Fibroblast of gingiva (primary cell): ENCODE measurements at places on chromosomes 5 and 9.

- peak; percentile 72 for DNase-seq
Measured at GRCh38 chr5:171850324-171850947, 64.8 kb downstream of the SMIM23 start.

- no peak for DNase-seq
Measured at GRCh38 chr5:1724822-1725602, 74.6 kb downstream of the MRPL36 start.

GRCh38 chr9:98831696-98832095 lies 24.2 kb downstream of the GALNT12 start:
- DNase-seq, result no peak

GRCh38 chr9:136544964-136545691 lies 720 bp downstream of the NOTCH1 start:
- peak; percentile 5 for DNase-seq

- no peak for DNase-seq
Measured at GRCh38 chr5:14588145-14588544, 6.6 kb downstream of the OTULINL start.

DNA sequence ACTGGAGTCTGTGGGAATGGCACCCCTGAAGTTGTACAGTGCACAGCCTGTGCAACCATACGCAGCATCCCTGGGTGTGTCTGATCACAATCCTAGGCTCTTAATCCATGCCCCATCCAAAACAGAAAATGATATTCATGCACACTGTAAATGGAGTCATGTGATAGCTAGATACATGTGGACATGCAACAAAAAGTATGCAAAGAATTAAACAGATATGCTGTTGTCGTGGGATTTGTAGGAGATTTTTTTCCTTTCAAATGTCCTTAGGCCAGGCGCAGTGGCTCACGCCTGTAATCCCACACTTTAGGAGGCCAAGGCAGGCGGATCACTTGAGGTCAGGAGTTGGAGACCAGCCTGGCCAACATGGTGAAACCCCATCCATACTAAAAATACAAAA lies 36.1 kb downstream of the PRRX2 start:
- DNase-seq, result peak; percentile 83

DNA sequence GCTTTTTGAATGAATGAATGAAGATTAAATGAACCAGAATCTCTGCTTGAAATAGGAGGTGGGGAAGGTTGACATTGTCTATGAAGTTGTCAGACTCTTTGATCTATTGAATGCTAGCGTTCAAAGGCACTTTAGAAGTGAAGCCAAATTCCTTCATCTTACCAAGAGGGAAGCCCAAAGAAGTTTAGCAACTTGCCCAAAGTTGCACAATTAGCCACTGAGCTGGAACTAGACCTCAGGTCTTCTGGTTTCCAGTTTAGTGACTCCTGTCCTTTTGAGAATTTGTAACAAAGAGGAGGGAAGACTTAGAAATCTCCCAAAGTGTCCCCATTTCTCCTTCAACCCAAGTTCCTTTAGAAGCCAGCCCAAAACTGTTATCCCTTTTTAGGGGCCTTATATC lies 20.7 kb upstream of the SLC1A3 start:
- DNase-seq, result no peak

- no peak for DNase-seq
Measured at GRCh38 chr9:72131206-72131605, 18.0 kb upstream of the GDA start.

- DNase-seq, result no peak
Measured at GRCh38 chr5:44847206-44847852, 38.6 kb downstream of the MRPS30 start.

DNA sequence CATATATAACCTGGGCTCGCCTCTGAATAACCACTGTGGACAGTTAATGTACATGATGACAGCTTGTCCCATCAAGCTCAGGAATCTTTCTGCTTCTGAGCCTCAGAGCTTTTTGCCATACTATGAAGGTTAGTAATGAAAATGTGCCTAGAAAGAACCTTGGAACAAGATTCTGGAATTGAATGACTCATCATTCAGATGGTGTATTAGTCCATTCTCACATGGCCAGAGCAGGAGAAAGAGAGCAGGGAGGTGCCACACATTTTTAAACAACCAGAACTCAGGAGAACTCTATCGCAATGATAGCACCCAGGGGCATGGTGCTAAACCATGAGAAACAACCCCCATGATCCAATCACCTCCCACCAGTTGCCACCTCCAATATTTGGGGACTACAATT lies 542.1 kb downstream of the PRR16 start:
- DNase-seq, result peak; percentile 6

DNA sequence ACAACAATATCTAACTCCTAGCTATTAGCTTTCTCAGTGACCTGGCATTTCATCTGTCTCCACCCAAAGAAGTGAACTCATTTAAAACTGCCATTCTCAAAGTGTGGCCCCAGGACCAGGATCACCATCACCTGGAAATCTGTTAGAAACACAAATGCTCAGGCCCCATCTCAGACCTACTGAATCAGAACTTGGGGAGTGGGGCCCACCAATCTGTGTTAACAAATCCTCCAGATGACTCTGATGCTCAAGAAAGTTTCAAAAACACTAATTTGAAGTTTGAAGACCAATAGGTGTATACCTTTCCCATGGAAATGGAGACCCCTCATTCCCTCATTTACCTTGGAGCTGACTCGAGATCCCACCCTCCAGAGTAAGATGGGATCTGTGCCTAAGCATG lies 72.3 kb downstream of the PRELID2 start:
- DNase-seq, result no peak

GRCh38 chr5:91164424-91164823 lies 218.7 kb downstream of the ARRDC3 start:
- no peak for DNase-seq

DNA sequence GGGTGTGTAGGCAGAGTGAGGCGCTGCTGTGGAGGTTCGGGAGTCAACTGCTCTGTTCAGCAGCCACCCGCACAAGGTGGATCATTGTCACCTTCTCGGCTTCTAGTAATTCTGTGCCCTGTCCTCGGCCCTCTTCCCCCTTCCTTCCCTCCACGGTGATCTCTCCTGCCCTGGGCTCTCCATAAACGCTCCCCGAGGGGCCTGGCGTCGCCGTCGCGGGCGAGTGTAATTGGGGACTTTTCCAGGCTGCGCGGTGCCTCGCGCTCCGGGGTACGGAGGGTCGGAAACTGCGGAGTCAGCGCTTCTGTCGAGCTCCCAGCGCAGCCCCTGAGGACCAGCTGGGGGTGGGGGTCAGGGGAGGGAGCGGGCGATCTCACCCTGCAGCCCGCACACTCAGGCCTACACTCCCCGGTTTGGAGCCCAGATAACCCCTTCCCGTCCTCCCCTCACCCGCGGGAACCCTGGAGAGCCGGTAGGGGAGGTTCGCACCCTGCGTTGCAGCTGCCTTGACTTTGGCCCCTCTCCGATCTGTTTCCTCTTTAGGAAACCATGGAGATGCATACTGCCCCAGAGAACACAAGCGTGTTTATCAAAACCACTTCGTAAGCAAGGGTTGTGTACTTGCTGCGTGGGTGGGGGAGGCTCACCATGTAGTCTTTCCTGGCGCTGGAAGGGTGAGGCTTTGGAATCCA lies 188.3 kb upstream of the ZNF618 start:
- no peak for DNase-seq

- peak; percentile 92 for DNase-seq
Measured at GRCh38 chr9:112493393-112494137, 6.9 kb downstream of the KIAA1958 start.

DNA sequence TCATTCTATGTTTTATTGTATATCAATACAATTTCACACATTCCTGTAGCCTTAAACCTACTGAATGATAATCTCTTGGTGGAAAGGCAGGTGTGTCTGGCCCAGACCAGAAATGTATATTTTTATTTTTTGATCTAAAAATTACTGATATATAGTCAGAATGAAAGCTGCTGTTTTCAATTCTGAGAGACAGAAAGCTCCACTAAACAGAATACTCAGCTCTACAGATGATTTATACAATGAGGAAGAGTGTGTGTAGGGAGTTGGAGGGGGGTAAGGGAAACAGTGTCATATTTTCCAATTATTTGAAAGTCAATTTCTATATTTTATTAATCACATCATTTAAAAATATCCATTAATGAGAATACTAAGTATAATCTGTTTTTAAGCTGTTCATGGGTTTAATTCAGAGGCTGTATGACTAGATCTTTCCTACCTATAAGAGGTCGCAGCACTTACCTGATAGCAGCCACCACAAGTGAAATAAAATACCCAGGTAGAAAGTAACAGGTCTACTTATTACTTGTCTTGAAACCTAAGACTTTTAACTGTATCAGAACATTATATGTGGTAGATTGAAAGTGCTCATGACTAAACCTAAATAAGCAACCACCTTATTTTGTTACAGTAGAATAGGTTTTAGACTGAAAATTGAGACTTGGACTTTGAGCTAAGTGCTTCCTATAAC lies 183.4 kb downstream of the TMC1 start:
- DNase-seq, result no peak

GRCh38 chr5:39024005-39024404 lies 50.2 kb downstream of the RICTOR start:
- no peak for DNase-seq

DNA sequence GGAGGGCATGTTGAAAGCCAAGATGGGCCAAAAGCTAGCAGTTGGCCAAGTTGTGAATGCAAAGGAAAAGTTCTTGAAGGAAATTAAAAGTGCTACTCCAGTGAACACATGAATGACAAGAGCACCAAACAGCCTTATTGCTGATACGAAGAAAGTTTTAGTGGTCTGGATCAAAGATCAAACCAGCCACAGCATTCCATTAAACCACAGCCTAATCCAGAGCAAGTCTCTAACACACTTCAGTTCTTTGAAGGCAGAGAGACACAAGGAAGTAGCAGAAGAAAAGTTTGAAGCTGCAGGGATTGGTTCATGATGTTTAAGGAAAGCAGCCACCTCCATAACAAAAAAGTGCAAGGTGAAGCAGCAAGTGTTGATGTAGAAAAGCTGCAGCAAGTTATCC lies 71.6 kb downstream of the ERCC6L2 start:
- no peak for DNase-seq

- DNase-seq, result no peak
Measured at GRCh38 chr5:83118471-83118870, 41.1 kb downstream of the XRCC4 start.

DNA sequence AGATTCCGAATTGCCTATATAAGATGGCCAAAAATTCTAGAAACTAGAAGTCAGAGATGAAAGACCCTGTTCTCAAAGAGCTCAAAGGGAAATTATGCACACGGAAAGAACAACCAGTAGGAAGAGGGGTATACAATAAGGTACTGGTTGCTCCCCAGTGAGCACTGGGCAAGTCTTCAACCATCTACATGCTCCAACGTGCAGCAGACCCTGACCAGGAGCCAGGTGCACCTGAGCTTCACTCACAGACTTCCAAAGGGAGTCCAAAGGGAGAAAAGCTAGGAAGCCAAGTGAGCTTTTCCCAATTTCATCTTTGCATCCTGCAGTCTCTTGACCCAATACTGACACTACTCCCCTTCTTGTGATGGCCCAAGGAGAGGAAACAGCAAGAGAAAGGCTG lies 3.9 kb downstream of the REEP5 start:
- DNase-seq, result no peak

- no peak for DNase-seq
Measured at GRCh38 chr9:35335164-35335563, 154.7 kb upstream of the RUSC2 start.

- DNase-seq, result no peak
Measured at GRCh38 chr9:84754461-84754860, 84.9 kb downstream of the NTRK2 start.

DNA sequence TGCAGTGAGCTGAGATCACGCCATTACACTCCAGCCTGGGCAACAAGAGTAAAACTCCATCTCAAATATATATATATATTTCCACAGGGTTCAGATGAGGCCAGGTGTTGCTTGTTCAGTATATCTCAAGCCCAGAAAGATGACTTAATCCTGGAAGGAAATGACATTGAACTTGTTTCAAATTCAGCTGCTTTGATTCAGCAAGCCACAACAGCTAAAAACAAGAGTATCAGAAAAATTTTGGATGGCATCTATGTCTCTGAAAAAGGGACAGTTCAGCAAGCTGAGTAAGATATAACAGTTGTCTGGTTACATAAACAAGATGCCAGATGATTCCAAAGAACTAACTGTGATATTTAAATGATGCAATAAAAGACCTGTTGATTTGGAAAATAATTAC lies 352.0 kb downstream of the KCTD16 start:
- no peak for DNase-seq

DNA sequence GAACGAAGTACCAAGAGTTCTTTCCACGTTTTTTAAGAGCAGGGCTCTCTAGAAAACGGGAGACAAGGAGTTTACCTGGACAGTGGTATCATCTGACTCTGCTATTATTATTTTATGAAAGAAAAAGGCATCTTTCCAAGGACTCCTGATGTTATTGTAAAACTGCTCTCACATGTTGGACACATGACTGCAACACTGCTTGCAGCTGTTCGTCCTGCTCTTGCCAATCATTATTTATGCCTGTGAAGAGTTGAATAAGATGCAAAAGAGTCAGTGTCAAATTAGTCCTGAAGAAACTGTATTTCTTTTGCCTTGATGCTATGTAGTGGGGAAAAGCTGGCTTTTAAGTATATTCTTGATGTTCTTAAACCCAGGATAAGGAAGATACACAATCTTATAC lies 284.5 kb upstream of the PTGER4 start:
- DNase-seq, result no peak

GRCh38 chr9:16542290-16542689 lies 328.2 kb downstream of the BNC2 start:
- DNase-seq, result no peak

GRCh38 chr9:117543089-117543488 lies 128.2 kb upstream of the ASTN2 start:
- no peak for DNase-seq
